ENCODE measurements at places on chromosomes 5 and 9.

DNA sequence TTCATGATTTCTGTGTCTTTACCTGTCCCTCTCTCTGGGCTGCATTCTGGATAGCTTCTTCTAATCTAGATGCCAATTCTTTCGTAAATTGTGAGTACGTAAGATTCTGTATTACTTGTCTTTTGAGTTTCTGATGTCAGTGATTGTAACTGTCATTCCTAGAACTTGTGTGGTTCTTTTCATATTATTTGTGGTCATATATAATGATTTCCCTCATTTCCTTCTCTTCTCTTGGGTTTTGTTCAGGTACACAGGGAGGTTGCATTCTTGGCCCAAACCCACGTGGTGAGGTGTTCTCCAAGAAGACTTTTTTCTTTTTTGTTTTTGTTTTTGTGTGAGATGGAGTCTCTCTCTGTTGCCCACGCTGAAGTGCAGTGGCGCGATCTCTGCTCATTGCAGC is 13.8 kb downstream of the UGCG start:
- no peak for DNase-seq

DNA sequence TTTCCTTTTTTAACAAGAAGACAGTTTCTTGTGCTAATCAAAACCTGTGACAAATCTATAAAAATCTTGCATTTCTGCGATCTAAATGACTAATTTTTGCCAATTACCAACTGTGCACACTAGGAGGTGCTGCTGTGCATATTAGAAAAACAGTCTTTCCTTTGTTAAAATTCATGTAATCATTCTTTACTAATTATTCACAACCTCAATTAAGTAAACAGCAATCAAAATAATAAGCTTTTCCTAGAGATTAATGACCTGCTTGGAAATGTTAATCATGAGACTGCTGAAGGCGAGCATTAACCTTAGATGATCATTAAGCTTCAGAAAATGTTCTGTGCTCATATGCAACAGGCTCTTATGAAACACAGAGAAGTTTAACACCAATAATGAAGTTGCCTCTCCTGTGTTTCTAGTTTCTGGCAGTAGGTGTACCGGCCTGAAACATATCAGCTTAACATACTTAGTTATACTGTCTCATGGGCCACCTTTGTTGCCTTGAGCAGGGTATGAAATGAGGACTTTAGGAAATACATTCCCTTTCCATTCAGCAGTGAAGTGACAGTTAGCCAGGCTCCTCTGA is 17.7 kb downstream of the RFESD start:
- DNase-seq: no peak

DNA sequence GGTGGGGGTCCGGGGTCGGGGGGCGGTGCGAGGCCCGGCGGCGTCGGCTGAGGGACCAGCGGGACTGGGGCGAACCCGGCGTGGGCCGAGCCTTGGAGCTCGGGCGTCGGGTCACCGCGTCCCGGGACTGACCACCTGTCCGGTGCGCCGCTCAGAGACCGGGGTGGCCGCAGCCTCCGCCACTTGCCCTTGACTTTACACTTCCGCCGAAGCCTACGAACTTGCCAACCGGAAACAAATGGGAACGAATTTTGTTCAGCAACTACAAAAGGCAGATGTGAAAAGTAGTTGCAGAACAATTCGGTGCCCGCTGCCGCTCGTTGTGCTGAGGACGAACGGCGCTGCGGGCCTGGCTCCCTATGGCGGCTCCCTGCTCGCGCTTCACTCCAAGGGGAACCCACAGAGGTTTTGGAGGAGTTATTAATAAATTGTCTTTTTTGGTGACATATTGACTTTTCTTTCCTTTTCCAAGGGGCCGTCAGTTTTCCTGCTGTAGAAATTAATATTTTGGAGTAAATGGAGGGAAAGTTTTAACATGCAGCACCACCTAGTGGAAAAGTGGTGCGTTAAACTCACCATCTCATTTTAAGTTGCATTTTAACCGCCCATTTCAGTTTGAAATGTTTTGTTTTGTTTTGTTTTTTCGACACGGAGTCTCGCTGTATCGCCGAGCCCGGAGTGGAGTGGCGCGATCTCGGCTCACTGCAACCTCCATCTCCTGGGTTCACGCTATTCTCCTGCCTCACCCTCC is 490 bp downstream of the PCBD2 start:
- peak; percentile 47 for DNase-seq

DNA sequence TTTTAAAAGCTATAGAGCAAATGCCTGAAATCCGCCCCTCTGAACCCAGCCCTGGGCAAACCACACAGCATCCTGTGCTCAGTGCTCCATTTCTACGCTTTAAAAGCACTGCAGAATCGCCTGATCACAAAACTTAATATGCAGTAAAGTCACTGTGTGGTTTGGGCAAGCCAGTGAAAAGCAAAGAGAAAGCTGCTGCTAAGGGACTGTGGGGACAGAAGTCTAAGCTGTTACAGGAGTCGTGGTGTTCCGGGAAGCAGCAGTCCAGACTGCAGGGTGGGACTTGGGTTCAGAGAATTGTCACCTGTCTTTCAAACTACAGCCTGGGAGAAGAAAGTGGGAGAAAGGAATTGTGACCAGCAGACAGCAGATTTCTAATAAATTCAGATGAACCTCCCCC is 8.2 kb downstream of the RAPGEF1 start:
- no peak for DNase-seq

GRCh38 chr5:41794471-41794870 is 75.8 kb downstream of the OXCT1 start:
- no peak for DNase-seq

DNA sequence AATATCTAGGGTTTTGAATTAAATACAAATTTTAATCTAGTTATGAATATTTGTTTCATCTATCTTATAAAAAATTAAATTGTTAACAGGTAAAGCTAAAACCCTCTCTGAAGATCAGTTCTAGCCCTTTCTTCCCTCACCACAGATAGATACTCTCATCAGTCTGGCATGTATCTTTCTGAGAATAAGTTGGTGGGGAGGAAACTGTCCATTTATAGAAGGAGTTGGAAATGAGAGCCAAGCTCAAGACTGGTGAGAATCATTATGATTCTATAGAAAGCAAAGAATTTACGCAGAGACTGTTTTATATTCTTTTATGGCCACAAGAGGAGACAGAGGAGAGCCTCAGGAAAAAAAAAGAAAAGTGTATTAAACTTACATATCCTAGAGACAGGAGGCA is 59.0 kb downstream of the STARD4 start:
- DNase-seq: no peak

DNA sequence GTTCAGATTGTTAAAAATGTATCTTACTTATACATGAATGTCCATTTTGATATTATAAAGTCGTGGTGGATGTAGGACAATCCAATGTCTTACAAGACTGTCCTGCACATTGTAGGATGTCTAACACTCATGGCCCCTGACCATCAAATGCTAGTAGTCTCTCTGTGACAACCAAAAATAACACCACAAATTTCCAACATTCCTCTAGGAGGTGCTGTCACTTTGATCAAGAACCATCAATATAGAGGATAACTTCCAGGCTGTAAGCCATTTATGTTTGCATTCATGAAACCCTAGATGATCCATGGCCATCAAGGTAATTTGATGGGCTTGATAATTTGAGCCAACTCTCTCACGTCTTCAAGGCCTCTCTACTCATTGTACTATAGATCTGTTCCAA is 20.5 kb upstream of the ZFR start:
- DNase-seq: no peak

DNA sequence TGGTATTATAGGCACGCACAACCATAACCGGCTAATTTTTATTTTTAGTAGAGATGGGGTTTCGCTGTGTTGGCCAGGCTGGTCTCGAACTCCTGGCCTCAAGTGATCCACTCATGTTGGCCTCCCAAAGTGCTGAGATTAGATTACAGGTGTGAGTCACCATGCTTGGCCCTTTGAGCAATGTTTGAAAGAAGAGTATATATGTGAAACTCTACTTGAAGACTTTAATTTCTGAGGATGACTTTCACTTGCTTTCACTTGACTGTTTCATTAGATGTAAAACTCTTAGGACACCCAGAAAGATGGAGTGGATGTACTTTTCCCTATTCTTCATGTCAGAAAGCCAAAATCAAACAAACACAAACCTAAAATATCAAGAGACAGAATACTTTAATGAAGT is 43.8 kb upstream of the GAS1 start:
- DNase-seq: no peak

GRCh38 chr9:114682846-114683245 is 854 bp upstream of the TEX48 start:
- DNase-seq: no peak

Measured in stimulated activated CD4-positive, alpha-beta T cell treated with anti-CD3 and anti-CD28 coated beads, TNF-alpha, amount 100 ng/mL, for 4 hours (primary cell).